ENCODE measurements at places on chromosomes 7 and 10. TPM values are rescaled to one million over a fixed set of nuclear protein-coding genes. Genes with fewer than 3 reads are reported as not detected.

Gene FXYD4
- total RNA-seq, result not detected

Gene DKK1
- 3.3 TPM for total RNA-seq

Gene CALML5
- not detected for total RNA-seq

Gene CAMK2B
- 2.4 TPM for total RNA-seq

Gene HSPA12A
- total RNA-seq, result 7.4 TPM

GRCh38 chr10:30728766-30729165, 99.2 kb upstream of the LYZL2 start:
- DNase-seq, result no peak

DNA sequence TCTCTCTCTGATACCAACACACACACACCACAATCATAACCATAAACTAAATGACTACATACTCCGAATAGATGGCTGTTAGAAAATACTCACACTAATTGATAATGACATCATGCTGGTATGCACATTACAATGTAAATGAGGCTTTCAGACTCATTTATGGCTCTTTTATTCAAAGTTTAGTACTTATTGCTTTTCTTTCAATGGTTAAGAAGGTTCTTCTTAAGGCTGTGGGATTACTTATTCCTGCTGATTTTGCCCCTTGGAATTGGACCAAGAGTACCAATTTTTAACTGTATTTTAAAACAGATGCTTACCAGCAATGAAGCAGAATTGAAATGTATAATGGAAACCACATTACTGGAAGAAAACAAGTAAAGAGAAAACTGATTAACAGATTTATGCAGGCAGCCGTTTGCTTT, 20.6 kb upstream of the CABCOCO1 start:
- no peak for DNase-seq

GRCh38 chr10:23404461-23404980, 34.4 kb upstream of the OTUD1 start:
- no peak for DNase-seq

DNA sequence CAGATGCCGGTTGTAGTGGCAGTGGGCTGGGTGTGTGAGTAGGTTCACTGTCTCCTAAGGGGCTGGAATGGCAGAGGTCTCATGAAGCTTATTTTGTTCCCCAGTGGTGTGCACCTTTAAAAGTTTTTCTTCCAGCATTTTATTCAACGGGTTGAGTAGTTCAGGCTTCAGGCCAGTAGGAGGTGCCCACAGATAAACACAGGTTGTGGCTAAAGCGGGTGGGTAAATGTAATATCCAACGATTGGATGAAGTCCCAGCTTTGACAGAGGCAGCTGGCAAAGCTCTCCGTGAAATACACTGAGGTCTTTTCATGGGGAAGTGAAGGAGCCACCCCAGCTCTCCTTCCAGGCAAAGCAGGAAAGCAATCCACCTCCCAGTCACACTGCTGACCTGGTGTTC, 339.8 kb upstream of the LRRTM3 start:
- no peak for DNase-seq

DNA sequence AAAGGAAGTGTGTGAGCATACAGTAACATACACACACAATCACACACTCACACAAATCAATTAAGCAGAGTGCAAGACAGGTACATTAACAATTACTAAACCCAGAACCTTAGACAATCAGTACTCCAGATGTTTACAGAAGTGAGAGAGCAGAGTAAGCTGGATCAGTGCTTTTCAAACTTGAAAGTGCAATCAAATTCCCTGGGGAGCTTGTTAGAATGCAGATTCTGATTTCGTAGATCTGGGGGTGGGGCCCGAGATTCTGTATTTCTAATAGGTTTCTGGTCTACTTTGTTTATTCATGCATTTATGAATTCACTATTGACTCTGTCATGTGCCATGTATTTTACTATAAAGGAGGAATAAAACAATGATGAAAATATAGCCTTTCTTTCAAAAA, 179.6 kb upstream of the PHYHIPL start:
- DNase-seq, result no peak

GRCh38 chr10:69643779-69644657, 14.0 kb downstream of the FAM241B start:
- DNase-seq, result no peak

DNA sequence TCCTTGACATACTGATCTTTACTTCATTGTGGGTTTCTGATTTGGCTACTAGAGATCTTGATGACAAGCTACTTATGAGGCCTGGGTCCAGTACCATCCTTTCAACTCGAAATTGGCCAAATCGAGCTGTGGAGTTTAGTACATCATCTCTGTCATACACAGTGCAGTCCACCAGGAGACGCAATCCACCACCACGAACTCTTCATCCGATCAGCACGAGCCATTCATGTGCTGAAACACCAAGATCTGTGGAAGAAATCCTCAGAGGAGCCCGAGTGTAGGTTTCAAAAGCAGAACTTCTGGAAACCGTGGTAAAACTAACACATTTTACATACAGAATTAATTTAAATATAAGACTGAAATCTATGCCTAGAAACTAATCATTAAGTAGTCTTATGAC, 14.2 kb downstream of the DNAJC9 start:
- DNase-seq, result no peak

DNA sequence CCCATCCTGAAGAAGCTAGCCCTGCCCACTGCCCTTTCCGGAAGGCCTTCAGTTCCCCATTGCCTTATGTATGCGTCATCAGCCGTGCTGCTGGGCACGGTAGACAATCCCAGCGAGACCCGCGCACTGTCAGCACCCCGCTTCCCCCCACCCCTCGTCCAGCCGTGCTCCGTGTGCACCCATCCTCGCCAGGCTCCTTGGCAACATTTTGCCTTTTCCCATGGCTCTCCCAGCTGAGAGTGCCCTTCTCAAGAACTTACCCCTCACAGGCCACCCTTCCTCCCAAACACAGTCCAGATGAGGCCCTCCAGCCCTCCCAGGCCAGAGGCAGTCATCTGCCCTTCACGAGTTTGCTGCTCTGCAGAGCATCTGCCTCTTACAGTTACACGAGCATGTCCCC, 633.8 kb upstream of the FOXK1 start:
- DNase-seq, result no peak

Data from neural crest cell (in vitro differentiated cells).